Activated naive CD4-positive, alpha-beta T cell treated with anti-CD3 and anti-CD28 coated beads, Interleukin-2, amount 10 ng/mL, durations not matched to agents 7 days and 5 days (primary cell): ENCODE measurements at places on chromosomes 16 and 17.

DNA sequence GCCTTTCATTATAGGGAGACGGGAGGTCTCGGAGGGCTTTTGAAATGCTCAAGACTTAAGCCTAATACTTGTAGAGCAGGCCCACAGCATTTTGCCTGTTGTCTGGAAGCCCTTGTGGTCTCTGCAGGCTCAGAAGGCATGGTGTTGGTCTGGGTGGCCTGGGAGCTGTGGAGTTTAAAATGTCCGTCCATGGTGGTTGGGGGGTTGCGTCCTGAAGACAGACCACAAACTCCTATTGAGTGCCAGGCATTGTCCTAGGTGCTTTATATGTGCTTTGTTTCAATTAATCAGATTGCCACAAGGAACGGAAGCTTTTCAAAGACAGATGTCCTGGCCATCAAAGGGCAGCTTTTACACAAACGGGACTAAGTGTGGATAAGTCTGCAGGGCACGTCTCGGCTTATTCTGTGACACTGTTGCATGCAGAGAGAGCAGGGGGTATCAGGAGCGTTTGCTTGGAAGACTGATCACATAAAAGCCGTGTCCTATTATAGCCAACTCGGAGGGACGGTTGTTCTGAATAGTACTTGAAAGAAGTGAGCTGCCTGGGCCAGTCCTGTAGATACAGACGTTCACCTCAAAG is 7.8 kb downstream of the NTN1 start:
- DNase-seq = no peak
- no peaks in the 10 kb centered on the region for H3K36me3 ChIP-seq
- H3K27me3 ChIP-seq = peaks cover 65% of the 10 kb centered on the region

- no peak overlapping the region for H3K27ac ChIP-seq
- H3K4me3 ChIP-seq = no peak overlapping the region
- H3K4me1 ChIP-seq = no peaks in the 10 kb centered on the region
Observed at GRCh38 chr17:11871773-11872172, 125.5 kb downstream of the ZNF18 start.

GRCh38 chr17:56708220-56708558 is 114.7 kb downstream of the NOG start:
- H3K27ac ChIP-seq = no peak overlapping the region
- H3K27me3 ChIP-seq = peaks cover 22% of the 10 kb centered on the region
- H3K4me1 ChIP-seq = no peaks in the 10 kb centered on the region
- no peak overlapping the region for H3K4me3 ChIP-seq
- H3K36me3 ChIP-seq = no peaks in the 10 kb centered on the region

- peaks cover 100% of the 10 kb centered on the region for H3K27me3 ChIP-seq
- no peaks in the 10 kb centered on the region for H3K36me3 ChIP-seq
- peak; percentile 77 for DNase-seq
- H3K4me1 ChIP-seq = peaks cover 16% of the 10 kb centered on the region
- peak within 1 kb of the TSS; percentile 62 for H3K4me3 ChIP-seq
Observed at GRCh38 chr17:49575679-49576087, at the start of gene NXPH3. NXPH3 (plus strand) TSS chr17:49575871; CDS start chr17:49576220, 349 bp downstream.

GRCh38 chr16:69712914-69713581 is 13.3 kb downstream of the NQO1 start:
- peaks cover 21% of the 10 kb centered on the region for H3K36me3 ChIP-seq
- no peak for DNase-seq
- H3K4me3 ChIP-seq = no peak overlapping the region
- no peaks in the 10 kb centered on the region for H3K27me3 ChIP-seq

- H3K4me3 ChIP-seq = peak overlapping the region; percentile 89
- no peak overlapping the region for H3K27ac ChIP-seq
- DNase-seq = peak; percentile 51
- H3K36me3 ChIP-seq = peaks cover 12% of the 10 kb centered on the region
- H3K27me3 ChIP-seq = no peaks in the 10 kb centered on the region
Observed at GRCh38 chr17:8153525-8153956, 1.3 kb upstream of the PER1 start.

DNA sequence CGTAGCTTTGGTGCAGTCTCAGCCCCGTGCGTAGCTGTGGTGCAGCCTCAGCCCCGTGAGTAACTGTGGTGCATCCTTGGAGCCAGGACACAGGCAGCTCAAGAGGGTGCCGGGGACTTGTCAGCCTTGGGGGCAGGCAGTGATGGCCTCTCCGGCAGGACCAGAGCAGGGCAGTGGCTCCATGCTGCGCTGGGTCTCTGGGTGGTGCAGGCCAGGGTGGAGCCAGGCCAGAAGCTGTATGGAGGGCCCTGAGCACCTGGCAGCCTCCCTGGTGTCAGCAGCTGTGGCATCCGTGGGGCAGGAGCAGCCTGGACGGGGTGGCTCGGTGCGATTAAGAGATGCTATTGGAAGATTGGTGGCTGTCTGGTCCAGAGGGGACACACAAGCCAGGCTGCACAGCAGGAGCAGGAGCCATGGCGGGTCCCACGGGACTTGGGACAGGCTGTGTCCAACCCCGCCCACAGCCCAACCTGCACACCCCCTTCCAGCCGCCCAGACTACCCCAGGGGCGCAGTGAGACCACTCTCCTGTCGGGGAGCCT is 28.3 kb upstream of the CDH15 start:
- H3K4me1 ChIP-seq = no peaks in the 10 kb centered on the region
- H3K27me3 ChIP-seq = no peaks in the 10 kb centered on the region
- H3K27ac ChIP-seq = no peak overlapping the region
- H3K36me3 ChIP-seq = peaks cover 22% of the 10 kb centered on the region

DNA sequence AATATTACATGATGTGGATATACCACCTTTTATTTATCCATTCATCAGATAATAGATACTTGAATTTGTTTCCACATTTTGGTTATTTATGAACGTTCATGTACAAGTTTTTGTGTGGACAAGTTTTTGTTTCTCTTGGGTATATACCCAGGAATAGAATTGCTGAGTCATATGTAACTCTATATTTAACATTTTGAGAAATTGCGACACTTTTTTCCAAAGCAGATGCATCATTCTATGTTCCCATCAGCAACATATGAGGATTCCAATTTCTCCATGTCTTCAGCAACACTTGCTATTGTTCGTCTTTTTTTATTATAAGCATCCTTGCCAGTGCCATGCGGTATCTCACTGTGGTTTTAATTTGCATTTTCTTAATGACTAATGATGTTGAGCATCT is 93.9 kb downstream of the GSG1L start:
- no peaks in the 10 kb centered on the region for H3K36me3 ChIP-seq
- H3K4me3 ChIP-seq = no peak overlapping the region
- no peak overlapping the region for H3K27ac ChIP-seq
- H3K4me1 ChIP-seq = peaks cover 4% of the 10 kb centered on the region
- no peak for DNase-seq

DNA sequence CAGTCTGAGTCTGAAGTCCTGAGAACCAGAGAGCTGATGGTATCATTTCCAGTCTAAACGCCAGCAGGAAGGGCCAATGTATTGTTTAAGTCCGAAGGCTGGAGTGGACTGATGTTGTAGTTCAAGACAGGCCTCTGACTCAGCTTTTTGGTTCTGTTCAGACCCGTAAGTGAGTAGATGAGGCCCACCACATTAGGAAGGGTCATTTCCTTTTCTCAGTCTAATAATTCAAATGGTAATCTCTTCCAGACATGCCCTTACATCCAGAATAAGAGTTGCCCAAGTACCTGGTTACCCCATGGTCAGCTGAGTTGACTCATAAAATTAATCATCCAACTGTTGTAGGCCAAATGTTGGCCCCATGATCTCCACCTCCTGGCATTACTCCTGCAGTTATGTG is 442.6 kb upstream of the HSBP1 start:
- H3K36me3 ChIP-seq = no peaks in the 10 kb centered on the region
- H3K27ac ChIP-seq = no peak overlapping the region

- no peaks in the 10 kb centered on the region for H3K36me3 ChIP-seq
- H3K4me3 ChIP-seq = no peak overlapping the region
- DNase-seq = no peak
- no peak overlapping the region for H3K27ac ChIP-seq
- peaks cover 36% of the 10 kb centered on the region for H3K27me3 ChIP-seq
- no peaks in the 10 kb centered on the region for H3K4me1 ChIP-seq
Observed at GRCh38 chr17:37673386-37673785, 30.1 kb upstream of the DDX52 start.

GRCh38 chr16:83819361-83819760 is 11.6 kb downstream of the HSBP1 start:
- H3K27ac ChIP-seq = no peak overlapping the region
- no peak overlapping the region for H3K4me3 ChIP-seq
- H3K4me1 ChIP-seq = no peaks in the 10 kb centered on the region
- no peak for DNase-seq
- no peaks in the 10 kb centered on the region for H3K36me3 ChIP-seq

GRCh38 chr17:2723505-2723996 is 12.0 kb upstream of the CLUH start:
- H3K27me3 ChIP-seq = peaks cover 77% of the 10 kb centered on the region
- DNase-seq = no peak
- H3K4me3 ChIP-seq = peak overlapping the region; percentile 37
- H3K36me3 ChIP-seq = no peaks in the 10 kb centered on the region
- H3K27ac ChIP-seq = no peak overlapping the region

DNA sequence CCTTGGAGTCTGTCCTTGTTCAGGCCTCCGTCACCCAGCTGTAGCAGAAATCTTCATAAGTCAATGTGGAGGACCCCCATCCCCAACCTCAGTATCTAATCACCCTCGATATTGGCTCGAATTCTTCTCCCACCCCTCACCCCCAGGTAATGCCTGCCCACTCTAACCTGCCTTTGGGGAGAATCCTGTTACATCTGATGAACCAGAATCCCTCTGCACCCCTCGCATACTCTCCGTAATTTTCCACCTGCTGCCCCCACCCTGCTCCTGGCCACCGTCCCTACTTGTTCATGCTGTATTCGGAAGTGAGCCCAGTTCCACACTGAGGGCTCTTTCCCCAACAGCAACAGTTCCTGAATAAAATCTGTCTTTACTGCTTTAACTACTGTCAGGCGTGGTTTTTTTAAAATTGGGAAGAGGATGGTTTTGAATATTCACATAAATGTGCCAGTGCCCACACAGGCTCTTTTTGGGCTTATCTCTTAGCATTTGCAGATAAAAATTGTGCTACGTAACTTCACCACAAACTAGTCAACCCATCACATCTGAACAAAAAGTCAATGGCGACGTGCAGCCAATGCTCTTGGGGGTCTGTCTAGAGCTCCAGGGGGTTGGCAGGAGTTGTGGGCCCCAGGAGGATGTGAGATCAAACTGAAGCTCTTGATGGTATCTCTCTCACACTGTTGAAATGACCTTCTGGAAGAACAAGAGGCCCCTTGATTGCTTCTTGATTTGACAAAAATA is 73.7 kb downstream of the NETO2 start:
- H3K36me3 ChIP-seq = no peaks in the 10 kb centered on the region
- peak overlapping the region; percentile 47 for H3K27ac ChIP-seq
- no peak for DNase-seq
